Hepatocyte (in vitro differentiated cells): ENCODE measurements at places on chromosomes 2 and 18.

- no peak for DNase-seq
These were observed 74.9 kb upstream of the KLHL14 start for GRCh38 chr18:32847691-32848090.

- no peak for DNase-seq
These were observed 362.8 kb downstream of the DCDC2C start for GRCh38 chr2:4066217-4066616.

DNA sequence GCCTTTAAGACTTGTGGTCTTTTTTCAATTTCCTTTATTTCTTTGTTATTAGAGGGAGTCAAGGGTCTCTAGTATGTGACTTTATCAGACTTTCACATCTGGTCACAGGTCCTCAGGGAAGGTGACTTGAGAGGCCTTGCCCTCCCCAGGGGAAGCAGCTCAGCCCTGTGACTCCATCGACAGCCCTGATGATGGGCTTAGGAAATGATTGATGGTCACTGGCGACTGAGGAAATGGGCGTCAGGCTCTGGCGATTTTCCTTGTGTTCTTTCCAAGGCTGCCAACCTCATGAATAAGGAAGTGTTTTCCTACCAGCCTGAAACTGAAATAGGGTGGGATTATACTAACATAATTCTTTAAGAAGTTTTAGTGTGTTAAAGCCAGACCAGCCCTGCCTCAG, 21.1 kb downstream of the SERPINE2 start:
- DNase-seq, result no peak

- DNase-seq, result peak; percentile 80
These were observed 29.2 kb upstream of the TEX44 start for GRCh38 chr2:231563378-231563961.

DNA sequence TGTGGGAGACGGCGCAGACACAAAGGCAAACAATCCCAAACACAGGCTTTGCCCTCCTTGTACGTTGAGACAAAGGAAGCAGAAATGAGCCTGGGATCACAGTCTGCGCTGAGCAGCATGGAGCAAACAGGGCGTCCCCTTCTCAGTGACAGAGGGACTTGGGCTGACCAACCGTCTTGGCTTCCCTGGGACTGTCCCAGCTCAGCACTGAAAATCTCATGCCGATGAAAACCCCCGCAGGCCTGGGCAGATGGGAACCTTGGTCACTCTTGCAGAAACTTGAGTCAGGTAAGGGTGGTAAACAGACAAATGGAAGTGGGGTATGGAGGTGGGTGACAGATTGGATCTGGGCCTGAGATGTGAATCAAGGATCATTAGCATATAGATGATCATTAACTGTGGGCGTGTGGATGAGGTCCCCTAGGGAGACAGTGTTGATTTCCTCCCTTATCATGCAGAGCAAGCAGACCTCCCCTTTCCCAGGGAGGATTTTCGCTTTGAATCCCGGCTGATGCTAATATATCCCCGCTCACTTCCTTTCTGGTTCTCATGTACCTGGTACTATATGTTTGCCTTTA, 19.1 kb upstream of the SH3BP4 start:
- no peak for DNase-seq

- DNase-seq, result no peak
These were observed 678 bp upstream of the OTX1 start for GRCh38 chr2:63049970-63050333.

- DNase-seq, result no peak
These were observed 164.9 kb downstream of the INHBB start for GRCh38 chr2:120510751-120511395.

- no peak for DNase-seq
These were observed 38.0 kb upstream of the ACVR2A start for GRCh38 chr2:147806846-147807245.

DNA sequence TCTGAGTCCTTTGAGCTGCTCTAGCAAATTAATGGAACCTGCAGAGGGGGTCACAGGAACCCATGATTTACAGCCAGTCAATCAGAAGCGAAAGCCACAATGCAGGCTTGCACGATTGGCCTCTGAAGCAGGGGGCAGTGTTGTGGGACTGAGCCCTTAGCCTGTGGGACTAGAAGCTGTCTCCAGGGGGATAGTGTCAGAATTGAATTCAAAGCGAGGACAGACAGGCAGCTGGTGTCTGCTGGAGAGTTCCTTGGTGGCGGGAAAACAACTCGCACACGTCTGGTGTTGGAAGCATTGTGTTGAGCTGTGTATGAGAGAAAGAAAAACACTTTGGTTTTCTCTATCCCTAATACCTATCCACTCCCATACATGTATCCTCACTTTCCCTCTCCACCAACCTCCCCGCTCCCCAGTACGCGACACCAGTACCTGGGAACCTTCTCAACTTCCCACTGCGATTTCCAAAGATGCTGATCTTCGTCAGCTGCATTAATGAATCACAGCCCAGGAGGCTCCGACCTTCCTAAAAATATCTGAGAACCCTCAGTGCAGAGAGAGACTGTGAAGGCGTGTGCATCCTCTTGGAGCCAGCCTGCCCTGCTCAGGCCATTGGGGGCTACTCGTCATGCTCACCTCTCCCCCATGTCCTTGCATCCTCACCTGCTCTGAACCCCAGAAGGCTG, 88.2 kb downstream of the HS1BP3 start:
- no peak for DNase-seq

DNA sequence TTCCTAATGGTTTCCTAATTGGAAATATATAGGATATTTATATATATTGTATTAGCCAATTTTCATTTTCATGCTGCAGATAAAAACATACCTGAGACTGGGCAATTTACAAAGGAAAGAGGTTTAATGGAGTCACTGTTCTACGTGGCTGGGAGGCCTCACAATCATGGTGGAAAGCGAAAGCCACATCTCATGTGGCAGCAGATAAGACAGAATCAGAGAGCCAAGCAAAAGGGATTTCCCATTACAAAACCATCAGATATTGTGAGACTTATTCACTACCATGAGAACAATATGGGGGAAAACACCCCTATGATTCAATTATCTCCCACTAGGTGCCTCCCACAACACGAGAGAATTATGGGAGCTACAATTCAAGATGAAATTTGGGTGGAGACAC, 242.5 kb upstream of the NETO1 start:
- no peak for DNase-seq

- DNase-seq, result peak; percentile 62
These were observed 1.4 kb downstream of the FZD5 start for GRCh38 chr2:207768168-207768865.

DNA sequence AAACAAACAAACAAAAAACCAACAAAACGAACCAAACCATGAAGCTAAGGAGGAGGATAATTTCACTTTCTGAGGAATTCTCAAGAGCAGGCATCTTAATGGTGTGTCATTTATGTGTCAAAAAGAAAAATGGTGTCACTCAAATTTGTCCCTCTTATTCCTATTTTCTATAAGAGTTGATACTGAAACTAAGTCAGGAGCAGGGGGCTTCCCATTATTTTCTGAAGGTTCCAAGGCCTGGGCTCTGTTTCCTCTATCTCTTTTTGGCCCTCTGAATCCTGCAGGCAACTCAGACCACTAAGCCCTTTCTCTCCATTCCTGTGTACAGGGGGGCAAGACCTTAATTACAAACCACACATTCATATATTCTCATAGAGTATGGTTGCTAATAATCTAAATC, 44.0 kb upstream of the CD28 start:
- DNase-seq, result no peak

DNA sequence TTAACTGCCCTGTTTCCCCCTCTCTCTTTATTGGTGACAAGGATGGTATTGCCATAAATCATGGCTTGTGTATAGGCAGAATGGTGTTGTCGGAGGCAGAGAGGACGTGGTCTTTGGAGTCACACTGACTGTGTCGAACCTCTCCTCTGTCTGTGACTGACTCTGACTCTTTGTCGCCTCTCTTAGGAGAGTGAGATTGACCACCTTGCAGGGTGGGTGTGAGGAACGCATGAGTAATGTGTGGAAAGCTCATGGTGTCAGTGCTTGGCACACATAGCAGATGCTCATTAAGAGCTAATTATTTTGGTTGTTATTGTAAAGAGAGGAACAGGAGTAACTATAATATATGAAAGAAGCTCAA, 145.6 kb downstream of the TTC27 start:
- DNase-seq, result no peak

- DNase-seq, result peak; percentile 61
These were observed 770 bp downstream of the NBAS start for GRCh38 chr2:15560140-15560987.

GRCh38 chr18:42268186-42268725, 313.2 kb downstream of the PIK3C3 start:
- DNase-seq, result no peak

DNA sequence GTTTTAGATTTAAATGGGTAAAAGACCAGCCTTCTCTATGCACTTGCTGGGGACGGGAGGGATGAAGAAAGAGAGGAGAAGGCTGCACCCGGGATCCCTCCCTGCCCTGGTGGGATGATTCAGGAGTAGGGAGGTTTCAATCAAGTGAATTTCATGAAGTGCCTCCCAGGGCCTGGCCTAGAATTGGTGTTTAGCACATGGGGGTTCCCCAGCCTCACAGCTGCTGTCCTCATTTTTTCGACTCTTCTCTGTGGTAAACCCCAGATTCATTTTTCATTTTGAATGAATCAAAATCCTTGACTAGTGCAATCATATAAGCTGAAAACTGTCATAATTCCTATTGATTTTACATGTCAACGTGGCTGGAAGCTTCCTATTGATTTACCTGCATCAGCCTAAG, 81.1 kb downstream of the LPIN1 start:
- no peak for DNase-seq

DNA sequence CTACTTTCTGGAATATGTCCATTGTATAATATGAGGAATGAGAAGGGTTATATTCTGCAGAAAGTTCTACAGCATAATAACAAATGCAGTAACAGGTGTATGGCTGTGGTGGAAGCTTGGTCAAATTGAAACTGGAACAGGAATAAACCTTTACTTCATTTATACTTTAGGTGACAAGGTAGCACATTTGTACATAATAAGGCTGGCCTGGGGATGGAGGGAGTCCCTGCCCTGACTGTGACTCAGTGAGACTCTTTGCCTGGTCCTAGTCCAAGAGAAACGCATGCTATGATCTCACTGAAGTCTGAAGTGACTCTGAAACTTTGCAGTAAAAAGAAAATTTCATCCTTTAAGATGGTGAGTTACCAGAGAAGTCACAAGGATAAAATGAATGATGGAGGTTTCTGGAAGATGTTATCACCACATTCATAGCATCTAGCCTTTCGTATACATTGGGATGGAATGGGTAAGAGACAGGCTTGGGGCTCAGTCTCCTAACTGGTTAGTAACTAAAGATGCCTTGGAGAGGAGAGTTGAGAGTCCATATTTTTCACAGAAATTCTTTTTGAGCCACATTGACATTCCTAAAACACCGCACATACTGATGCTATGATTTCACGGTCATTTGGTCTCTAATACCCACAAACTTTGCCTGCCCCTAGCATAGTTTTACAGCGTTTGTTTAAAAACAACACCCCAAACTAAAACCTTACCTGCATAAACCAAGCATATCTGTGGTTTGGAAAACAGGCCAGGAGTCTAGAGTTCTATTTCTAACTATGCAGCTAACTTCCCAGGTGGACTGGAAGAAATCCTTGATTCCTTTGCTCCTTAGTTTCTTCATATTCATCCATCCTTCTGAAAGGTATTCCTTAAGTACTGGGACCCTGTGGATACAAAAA, 42.4 kb upstream of the NABP1 start:
- no peak for DNase-seq

DNA sequence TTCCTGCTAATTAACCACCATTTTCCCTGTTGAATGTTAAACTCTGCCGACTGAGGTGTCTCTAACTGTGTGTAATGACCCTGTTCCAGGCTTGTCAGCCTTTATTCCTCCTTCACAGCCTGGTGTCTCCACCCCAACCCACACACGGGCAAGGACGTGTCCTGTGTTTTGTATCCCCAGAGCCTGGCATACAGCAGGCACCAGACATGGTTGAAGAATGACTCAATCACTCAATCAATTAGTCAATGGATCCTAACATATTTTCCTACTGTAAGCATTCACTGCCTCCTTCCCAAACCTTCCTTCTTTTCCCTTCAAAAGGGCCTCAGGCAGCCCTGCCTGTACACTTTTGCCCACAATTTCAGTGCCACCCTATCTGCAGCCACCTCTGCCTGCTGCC, 2.7 kb upstream of the TNS1 start:
- DNase-seq, result no peak

- no peak for DNase-seq
These were observed 73.6 kb upstream of the RND3 start for GRCh38 chr2:150561076-150561475.

GRCh38 chr2:168147830-168148794, 99.3 kb downstream of the STK39 start:
- no peak for DNase-seq

GRCh38 chr2:27667446-27667845, 3.8 kb downstream of the SLC4A1AP start:
- no peak for DNase-seq

- DNase-seq, result no peak
These were observed 51.9 kb downstream of the PTPRM start for GRCh38 chr18:7618891-7619442.

- DNase-seq, result no peak
These were observed 24.5 kb downstream of the RAB10 start for GRCh38 chr2:26058390-26058789.

- DNase-seq, result peak; percentile 62
These were observed 77.5 kb upstream of the ITPRID2 start for GRCh38 chr2:181814057-181814491.

DNA sequence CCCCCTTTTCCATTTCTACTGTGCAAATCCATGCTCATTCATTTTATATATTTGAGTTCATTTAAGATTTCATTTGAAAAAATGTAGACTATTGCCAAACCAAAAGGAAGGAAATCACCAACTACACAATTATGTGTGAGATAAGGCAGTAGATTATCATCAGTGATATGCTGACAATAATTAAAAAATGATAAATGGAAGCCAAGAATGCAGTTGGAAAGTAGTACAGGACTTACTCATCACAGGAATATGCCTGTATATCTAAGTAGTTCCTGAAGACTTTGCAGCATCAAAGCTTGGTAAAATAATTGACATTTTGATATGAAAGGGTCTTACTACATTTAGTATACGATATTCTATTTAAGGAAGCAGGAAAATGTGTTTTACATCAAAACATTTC, 166.1 kb upstream of the OTX1 start:
- no peak for DNase-seq

GRCh38 chr2:36416370-36417165, 61.0 kb downstream of the CRIM1 start:
- DNase-seq, result no peak

GRCh38 chr2:71785516-71785981, 332.2 kb downstream of the DYSF start:
- DNase-seq, result no peak

GRCh38 chr2:189406586-189407233, 34.6 kb upstream of the WDR75 start:
- DNase-seq, result no peak

- no peak for DNase-seq
These were observed 35.1 kb upstream of the LHCGR start for GRCh38 chr2:48790407-48791170.

DNA sequence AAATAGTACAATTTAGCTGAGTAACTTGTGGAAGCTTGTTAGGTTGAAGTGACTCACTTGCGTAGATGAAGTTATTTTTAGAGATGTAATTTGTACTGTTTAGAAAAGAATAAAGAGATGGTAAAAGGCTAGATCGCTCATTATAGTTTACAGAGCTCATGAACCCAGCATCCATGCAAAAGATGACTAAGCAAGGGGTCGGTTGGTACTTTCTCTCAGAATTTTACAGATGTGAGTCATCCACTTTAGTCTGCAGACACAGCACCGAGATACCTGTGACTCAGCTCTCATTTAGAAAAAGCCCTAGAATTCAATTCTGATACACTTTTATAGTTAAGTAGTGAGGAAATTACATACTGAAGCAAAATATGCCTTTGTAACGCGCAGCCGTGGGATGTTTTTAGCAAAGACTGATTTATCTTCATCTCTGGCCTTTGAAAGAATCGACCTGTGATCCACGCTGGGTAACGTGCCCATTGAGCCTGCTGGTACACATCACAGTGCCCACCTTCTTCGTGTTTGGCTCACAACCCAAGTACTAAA, 116.5 kb upstream of the FOSL2 start:
- peak; percentile 82 for DNase-seq
